ENCODE measurements at places on chromosomes 2 and 18.

DNA sequence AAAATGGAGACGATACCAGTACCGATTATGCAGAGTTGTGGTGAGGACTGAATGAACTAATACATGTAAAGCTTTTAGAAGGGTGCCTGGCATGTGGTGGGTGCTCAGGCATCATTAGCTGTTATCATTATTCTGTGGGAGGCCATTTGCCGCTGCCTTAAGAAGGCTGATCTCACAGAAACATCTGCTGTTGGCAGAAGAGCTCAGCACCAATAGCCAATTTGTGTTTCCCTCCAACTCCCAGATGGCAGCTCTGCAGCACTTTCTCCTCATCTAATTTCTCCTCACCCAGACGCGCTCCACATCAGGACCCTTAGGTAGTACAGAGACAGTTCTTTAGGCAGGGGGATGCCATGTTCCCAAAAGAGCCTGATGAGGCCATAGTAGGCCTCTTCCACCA, 15.8 kb upstream of the CYP1B1 start:
- no peak for DNase-seq

- DNase-seq = no peak
Measured at GRCh38 chr2:128684523-128684922, 365.9 kb upstream of the HS6ST1 start.

DNA sequence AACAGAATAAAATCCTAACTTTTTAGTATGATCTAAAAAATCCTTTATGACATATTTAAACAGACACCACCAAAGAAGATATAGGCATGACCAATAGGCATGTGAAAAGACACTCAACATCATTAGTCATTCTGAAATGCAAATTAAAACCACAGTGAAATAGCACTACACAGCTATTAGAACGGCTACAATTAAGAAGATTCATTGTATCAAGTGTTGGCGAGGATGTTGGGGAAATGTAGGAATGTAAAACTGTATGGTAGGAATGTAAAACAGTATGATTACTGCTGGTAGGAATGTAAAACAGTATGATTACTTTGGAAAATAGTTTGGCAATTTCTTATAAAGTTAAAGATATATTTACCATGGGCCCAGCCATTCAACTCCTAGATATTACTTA, 253.3 kb upstream of the TCF4 start:
- no peak for DNase-seq

DNA sequence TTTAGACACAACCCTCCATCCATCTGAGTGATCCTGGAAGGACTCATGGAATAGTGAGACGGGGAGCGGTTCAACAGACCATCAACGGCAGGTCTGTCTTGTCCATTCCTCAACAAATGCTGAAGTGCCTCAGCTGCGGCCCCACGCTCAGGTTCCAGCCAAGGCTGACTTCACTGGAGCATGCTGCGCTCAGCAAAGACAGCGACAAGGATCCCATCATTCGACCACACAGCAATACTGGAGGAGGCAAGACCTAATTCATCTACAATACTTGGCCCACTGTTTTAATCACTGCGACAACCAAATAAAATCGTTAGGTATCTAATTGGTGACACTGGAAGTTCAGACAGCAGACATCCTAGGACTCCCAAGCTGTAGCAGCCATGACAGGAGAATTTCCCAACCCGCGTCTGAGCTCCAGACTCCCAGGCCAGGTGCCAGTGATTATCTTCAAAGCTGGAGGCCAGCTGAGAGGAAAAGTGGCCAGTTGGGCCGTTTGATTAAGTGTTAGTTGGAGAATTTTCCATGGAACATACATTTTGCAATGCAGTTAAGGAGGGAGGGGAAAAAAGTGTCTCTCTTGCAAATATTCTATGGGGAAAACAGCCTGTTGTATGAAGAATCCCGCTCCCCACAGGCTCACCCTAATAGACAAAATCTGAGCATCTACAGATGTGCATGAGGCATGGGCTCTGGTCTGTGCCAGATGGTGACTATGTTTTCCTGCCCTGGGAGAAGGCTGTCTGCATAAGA, 92.5 kb upstream of the SLC35G4 start:
- no peak for DNase-seq

DNA sequence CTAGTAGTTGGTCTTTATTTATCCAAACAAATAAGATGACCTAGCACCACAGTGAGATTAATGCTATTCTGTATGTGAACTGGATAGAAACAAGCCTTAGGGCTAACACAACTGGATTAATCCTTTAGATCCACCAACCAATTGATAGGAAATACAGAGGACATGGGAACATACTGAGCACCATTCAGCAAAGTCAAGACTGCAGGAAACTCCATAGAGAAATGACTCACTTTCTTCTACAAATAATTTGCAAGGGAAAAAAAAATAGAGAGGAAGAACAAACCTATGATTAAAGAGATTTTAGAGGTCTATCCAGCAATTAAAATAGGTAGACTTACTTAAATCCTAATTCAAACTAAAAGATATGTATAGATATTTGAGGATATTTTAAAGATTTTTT, 23.9 kb downstream of the WDFY1 start:
- DNase-seq = no peak

- no peak for DNase-seq
Measured at GRCh38 chr2:99691926-99692325, 202.1 kb upstream of the REV1 start.

DNA sequence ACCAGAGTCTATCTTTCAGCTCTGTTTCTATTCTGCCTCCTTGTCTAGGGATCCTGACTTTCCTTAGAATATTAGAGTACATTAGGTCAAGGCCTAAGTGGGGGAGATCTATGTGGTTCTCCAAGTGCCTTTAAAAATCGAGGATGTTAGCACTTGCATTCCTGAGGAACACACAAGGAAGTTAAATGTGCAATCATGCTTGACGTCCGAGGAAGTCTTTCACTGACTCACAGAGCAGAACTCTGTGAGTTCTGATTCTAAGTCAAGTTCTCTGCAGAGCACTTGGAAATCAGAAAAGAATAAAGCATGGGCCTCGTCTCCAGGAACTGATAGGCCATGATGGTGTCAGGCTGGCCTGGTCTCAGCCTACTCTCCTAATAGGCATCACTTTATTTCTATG, 17.2 kb downstream of the FHOD3 start:
- DNase-seq = no peak

DNA sequence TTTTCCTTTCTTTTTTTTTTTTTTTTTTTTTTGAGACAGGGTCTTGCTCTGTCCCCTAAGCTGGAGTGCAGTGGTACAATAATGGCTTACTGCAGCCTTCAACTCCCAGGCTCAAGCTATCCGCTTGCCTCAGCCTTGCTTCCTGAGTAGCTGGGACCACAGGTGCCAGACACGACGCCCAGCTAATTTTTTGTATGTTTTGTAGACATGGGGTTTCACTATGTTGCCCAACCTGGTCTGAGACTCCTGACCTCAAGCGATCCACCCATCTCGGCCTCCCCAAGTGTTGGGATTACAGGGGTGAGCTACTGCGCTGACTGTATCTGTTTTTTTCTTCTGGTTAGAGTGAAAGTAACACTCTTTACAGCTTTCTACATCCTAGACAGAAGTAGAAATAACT, 240.3 kb upstream of the FBXO11 start:
- DNase-seq = no peak

- DNase-seq = no peak
Measured at GRCh38 chr2:241029599-241030332, 31.3 kb downstream of the SNED1 start.

- no peak for DNase-seq
Measured at GRCh38 chr2:7523481-7524120, 606.4 kb downstream of the RNF144A start.

DNA sequence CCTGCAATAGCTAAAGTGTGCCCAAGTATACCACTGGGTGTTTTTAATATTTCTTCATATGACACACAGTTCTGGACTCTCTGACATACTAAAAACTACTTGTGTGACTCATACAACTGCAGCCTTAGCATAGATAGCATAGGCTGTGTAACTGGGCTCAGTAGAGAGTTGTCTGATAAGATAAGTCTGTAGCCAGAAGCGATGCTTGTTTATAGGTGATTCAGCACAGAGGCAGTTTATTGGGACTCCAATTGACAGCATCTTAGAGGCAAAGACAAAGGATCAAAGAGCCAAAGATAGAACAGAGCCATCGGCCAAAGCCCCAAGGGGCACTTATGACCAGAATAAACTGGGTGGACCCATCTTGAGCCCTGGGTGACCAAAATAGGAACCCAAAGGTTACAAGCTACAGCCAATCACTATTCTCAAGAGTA, 42.3 kb downstream of the AAK1 start:
- DNase-seq = peak; percentile 10

DNA sequence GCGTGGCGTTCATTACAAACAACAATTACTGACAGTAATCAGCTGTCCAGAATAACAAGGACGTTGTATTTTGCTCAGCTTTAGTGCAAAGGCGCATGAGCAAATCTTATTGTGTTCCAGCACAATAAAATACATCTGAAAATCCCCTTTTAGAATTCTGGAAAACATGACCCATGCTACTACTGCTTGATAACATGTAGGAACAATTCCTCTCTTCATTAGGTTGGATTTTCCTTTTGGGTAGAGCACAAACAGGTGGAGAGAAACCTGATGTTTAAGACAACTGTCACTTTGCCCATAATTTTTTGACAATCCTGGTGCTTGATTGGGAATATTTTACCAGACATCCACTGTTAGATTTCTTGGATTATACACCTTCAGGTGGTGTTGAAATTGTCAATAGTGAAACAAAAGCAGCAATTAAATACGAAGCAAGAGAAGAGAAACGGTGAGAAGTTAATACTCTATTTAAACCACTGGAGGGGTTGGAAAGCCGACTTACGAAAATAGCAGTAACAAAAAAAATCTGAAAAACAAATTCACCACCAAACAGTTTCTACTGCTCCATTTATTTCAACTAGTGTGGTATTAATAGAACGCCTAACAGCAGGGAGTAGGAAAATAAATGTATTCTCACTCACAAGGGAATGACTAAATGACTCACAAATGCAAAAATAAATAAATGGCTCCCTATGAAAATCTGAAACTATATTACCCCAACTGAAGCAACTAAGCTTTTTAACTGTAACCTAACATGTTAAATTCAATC, 102.7 kb downstream of the CPO start:
- DNase-seq = no peak

- DNase-seq = no peak
Measured at GRCh38 chr2:28577791-28578680, 82.2 kb downstream of the PLB1 start.

- no peak for DNase-seq
Measured at GRCh38 chr2:222637067-222637466, 18.8 kb downstream of the FARSB start.

DNA sequence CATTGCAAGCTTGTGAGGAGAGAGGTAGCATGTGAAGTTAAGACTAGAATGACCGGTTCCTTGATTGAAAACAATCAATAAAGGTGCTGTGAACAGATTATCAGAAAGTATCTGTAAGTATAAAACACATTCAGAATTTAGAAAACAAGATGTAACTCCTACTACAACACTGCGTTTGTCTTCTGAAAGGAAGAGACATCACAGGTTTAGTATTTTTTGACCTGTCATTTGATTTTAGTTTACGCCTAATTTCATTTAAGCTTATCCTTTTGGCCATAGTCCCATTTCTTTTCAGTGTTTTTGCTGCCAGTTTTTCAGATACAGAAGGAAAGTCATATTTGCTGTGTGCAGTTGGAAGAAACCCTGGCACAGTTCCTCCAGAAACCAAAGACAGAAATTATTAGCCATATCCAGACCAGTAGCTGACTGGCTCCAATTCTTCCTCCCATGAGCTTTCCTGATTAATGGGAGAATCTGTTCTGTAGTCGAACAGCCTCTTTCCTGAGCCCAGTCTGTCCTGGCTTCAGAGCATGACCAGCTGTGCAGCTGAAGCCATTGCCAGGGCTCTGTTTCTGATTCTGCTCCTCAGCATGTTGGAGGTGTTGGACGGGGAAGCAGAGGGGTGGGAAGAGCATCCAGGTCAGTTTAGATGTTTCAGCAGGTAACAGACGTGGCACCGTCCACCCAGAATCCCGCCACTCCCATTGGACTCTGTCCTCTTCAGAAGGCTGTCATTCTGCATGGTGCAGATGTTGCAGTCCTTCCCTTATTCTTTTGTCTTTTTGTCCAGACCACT, 61.0 kb downstream of the CRIM1 start:
- DNase-seq = no peak

GRCh38 chr2:222955008-222955407, 94.2 kb downstream of the ACSL3 start:
- DNase-seq = no peak

GRCh38 chr2:197207598-197207997, 103.0 kb downstream of the ANKRD44 start:
- DNase-seq = no peak

DNA sequence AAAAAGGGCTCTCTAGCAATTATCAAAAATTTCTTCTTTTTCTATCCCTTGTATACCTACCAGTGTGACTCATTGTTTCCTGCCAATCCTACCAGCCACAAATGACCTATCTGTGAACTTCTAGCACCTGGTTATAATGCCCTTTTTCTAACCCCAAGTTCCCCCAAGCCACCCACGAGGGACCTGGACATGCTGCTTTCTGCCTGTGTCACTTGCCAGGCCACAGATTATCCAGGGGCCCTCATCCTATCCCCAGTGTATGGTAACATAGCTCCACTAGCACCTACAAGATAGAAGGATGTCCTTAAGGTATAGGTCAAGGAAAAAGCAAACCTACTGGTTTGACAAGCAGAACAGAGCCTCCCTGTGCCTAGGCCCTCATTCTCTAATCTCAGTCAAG, 26.8 kb downstream of the AAK1 start:
- no peak for DNase-seq

DNA sequence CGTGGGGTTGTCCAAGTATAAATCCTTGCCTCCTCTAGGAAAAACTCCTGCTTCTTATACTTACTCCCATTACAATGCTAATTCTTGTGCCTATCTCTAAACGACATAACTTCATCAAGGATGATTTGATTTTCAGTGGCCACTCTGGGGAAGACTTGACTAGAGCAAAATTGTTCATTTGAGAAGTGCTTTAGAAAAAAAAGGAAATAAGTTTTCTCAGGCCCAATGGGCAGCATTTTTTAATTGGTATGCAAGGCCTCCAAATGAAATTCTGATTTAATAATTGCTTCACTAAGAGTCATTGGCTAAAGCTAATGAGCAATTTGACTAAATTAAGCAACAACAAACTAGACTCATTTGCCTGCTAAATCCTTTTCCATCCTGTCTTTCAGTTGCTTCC, 496.1 kb downstream of the TSN start:
- no peak for DNase-seq

DNA sequence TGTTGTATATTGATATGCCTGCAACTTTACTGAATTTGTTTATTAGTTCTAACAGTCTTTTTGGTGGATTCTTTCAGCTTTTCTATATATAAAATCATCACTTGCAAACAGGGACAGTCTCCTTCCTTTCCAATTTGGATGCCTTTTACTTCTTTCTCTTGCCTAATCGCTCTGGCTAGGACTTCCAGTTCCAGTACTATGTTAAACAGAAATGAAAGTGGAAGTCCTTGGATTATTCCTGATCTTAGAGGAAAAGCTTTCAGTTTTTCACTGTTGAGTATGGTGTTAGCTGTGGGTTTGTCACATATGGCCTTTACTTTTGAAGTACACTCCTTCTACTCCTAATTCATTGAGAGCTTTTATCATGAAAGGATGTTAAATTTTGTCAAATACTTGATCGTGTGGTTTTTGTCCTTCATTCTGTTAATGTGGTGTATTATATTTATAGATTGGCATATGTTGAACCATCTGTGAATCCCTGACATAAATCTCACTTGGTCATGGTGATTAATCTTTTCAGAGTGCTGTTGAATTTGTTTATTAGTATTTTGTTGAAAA, 52.9 kb downstream of the REL start:
- no peak for DNase-seq

- DNase-seq = peak; percentile 77
Measured at GRCh38 chr2:3519255-3520205, at the start of gene ADI1. ADI1 (minus strand) TSS chr2:3519531; CDS start chr2:3519487, 44 bp downstream.
